ENCODE measurements at places on chromosomes 5 and 9.

GRCh38 chr5:149216496-149216895 lies 55.2 kb upstream of the AFAP1L1 start:
- DNase-seq = no peak

- DNase-seq = peak; percentile 40
These were observed 1.7 kb downstream of the TRIO start for GRCh38 chr5:14144586-14145434.

- no peak for DNase-seq
These were observed 44.3 kb downstream of the CAMK2A start for GRCh38 chr5:150245111-150245789.

DNA sequence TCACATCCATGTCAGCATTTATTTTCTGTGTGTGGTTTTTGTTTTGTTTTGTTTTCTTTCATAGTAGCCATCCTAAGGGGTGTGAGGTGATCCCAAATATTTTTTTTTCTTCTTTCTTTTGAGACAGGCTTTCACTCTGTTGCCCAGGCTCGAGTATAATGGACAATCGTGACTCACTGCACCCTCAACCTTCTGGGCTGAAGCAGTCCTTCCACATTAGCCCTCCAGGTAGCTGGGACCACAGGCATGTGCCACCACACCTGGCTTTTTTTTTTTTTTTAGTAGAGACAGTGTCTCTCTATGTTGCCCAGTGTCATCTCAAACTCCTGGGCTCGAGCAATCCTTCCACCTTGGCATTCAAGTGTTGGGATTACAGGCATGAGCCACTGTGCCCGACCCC lies 59.1 kb downstream of the CDC42SE2 start:
- no peak for DNase-seq

- no peak for DNase-seq
These were observed 249.2 kb upstream of the POU5F2 start for GRCh38 chr5:93990504-93991070.

DNA sequence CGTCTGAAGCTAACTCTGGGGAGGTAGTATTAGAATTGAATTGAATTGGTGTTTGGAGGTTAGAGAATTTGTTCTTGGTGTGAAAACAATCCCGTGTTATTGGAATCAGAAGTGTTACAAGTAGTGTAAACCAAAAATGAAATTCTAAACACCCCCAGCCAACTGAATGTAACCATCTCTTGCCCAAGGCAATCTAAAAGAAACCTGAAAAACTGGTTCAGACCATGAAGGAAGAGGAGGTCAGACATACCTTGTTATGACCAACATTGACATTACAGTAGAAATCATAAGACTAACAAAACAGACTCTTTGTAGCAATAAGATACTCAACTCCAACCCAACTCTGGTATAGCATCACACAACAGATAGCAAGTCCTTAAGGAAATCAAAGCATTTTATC lies 159.0 kb downstream of the TUSC1 start:
- DNase-seq = no peak

- DNase-seq = no peak
These were observed 24.9 kb upstream of the SLCO6A1 start for GRCh38 chr5:102523541-102524175.

DNA sequence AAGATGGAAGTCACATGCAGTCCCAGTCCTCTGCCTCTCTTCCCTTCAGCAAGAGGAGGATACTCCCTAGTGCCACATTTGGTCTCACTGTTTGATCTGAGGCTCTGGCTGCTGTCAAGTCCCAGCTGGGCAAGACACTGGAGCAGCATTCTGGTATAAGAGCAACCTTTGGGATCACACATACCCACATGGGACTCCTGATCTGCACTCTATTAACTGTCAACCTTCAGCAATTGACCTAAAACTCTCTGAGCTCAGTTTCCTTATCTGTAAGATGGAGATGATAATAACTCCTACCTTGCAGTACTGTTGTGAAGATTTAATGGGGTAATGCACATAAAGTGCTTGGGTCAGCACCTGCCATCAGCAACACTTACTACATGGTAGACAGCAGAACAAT lies 437.9 kb downstream of the PIK3R1 start:
- no peak for DNase-seq

DNA sequence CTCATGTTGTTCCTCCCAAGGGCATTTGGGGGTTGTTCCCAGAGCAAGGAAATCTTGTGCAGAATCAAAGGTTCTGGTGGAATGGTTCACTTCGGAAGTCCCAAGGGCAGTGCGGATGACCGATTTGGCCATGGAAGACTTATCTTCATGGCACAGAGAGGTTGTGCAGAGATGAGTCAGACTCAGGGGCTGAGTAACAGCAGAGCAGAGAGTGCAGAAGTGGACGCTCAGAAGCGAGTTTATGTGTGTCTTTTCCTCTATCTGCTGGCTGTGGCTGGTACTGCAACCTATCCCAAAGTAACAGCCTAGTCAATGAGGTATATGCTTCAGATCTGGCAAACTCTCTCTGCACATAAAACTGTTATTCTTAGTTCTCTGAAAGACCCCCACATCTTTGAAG lies 118.1 kb downstream of the DPYSL3 start:
- no peak for DNase-seq

DNA sequence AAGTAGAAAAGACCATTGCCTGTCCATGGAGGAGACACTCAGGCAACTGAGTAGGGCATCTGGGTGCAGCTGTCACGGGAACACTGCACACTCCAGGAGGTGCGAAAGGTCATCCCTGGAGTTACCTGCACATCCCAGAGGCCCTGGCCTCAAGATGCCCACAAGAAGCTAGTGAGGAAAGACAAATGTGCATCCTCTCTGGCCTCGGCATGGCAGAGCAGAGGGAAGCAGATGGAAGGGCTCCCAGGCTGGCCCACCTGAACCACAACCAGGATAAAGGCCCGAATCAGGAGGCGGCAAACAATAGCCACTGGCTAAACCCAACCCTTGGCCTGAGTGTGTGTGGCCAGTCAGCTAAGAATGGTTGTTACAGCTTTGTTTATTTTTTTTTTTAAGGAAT lies 231.7 kb downstream of the SYK start:
- DNase-seq = no peak

DNA sequence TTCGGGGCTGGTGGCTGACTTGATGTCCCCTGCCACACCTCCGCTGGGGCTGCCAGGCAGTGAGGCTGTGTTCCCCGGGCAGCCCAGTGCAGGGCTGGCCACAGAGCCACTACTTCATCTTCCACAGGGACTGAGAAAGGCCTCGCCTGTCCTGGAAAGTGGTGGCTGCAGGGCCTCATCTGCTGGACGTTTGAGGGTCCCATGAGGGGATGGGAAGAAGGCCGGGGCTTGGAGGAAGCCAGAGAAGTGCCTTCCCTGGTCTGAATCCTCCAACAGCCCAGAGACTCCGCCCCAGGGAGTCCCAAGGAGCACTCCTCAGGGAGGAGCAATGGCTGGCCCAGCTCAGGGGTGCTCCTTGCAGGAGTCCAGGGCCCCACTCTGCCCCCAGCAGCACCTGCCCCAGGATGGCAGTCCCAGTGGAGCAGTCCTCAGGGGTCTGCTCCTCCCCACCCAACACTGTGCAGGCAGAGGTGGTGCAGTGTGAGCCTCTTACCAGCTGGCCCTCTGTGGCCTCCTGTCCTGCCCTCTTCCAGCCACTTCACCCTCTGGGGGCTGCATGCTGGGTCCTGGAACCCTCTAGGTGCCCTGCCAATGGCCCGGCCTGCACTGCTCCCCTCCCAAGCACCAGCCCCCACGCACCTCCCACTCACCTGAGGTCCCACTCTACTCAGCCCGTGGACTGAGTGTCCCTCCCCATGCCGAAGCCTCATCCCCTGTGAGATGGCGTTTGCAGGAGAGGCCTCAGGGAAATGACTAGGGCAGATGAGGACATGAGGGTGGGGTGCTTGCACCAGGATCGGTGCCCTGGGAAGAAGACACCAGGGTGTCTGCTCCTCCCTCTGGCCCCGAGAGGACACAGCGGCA lies 47.3 kb upstream of the COL5A1 start:
- DNase-seq = no peak

DNA sequence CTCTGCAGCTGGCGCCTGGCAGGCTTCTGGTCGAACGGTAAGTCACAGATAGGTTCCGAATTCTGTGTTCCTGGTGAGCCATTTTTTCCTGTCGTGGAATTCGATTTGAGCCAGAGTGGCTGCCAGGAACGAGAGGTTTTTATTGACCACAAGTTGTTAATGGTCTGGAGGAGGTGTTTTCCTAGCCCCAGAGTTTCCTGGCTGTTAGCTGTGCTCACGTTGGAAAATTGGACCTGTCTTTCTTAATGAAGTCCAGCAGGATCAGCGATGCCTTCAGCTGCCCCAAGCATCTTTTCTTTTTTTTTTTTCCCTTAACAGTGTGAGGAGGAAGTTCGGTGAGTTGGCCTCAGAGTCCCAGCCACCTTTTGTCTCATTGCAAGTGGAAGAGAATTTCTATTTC lies 62.9 kb downstream of the COL5A1 start:
- DNase-seq = no peak

DNA sequence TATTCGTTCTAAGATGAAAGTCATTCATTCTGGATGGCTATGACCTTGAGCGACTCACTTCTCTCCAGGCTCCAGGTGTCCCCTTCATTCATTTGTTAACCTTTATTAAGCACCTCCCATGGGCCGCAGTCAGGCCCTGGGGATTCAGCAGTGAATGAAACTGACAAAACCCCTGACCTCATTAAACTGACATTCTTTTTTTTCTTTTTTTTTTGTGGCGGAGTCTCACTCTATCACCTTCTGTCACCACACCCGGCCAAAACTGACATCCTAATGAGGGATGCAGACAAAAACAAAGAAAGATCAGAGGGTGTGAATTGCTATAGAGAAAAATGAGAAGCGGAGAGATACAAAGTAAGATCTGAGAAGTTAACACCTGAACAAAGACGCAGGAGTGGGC lies 16.5 kb upstream of the ODF2 start:
- DNase-seq = no peak

- DNase-seq = no peak
These were observed 53.8 kb downstream of the CD180 start for GRCh38 chr5:67142816-67143215.

- no peak for DNase-seq
These were observed 89.2 kb upstream of the CAST start for GRCh38 chr5:96572864-96573512.

GRCh38 chr5:144028058-144028457 lies 142.4 kb downstream of the YIPF5 start:
- peak; percentile 34 for DNase-seq

GRCh38 chr5:10826971-10827370 lies 65.9 kb upstream of the DAP start:
- no peak for DNase-seq

DNA sequence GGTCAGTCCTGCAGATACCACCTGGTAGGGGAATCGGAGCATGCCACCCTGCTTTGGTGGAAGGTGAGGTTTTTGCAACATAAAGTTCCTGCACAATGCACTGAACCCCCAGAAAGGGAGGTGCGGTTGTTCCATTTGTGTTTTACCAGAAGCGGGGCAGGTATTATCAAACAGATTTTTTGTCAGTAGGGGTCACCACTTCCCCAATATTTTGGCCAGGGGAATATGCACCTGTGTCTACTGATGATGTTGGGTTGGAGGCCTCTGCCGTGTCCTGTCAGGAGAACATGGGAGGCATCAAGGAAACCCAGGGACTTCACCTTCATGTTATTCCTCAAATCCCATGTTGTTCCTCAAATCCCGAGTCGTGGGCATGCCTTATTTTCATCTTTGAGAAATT lies 438.7 kb downstream of the NTRK2 start:
- DNase-seq = no peak

DNA sequence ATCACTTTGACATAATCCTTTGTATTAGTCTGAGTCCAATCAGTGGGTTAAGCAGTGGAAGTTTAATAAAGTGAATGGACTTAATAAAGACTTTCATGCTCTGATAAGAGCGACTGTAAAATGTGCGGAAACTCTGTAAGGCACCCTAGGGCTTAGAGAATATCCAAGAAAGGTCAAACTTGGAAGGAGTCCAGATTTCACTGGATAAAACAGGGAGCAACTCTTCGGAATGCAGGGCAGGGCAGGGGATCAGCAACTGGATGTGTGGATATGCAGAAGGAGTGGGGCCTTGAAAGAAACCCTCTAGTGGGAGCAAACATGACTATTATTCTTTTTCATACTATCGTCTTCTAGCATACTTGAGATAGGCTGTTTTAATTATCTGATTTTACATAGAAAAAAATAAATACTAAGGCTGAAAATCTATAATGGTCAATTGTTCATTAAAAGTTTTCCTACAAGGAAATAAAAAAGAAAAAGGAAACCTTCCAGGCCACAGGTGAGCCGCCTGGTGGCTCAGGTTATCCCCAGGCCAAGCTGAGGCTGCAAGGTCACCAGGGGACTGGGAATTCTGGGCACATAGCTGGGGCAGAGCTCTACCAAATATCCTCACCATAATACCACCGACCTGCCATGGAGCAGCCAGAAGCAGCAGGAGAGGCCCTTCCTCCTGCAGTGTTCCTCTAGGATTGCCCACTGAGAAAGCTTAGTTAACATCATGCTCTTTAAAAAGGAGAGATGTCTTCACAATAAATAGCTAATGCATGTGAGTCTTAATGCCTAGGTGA lies 46.3 kb upstream of the CCDC112 start:
- no peak for DNase-seq

- no peak for DNase-seq
These were observed 48.4 kb downstream of the CCDC125 start for GRCh38 chr5:69284203-69284602.

DNA sequence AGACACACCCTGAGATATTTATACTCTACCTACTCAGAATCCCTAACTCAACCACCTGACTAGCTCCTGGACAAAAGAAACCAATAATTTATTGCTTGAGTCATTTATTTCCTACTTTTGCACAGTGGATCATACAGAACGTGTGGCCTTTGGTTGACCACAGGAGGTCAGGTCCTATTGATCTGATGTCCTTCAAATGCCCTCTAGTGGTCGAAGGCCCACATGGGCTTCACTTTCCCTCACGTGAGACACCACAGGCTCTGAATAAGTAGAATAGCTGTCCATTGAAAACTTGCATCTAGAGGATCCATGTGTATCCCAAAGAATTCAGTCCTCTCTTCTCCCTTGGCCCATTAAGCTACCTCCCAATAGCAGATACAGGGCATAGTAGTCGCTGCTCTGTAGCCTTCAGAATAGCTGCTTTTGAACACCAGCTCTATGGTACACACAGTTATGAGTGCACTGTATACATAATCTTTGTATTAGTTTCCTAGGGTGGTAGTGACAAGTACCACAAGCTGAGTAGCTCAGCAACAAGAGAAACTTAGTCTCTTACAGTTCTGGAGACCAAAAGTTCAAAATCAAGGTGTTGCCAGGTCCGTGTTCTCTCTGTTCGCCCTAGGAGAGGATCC lies 177.6 kb upstream of the SMARCA2 start:
- DNase-seq = peak; percentile 24

DNA sequence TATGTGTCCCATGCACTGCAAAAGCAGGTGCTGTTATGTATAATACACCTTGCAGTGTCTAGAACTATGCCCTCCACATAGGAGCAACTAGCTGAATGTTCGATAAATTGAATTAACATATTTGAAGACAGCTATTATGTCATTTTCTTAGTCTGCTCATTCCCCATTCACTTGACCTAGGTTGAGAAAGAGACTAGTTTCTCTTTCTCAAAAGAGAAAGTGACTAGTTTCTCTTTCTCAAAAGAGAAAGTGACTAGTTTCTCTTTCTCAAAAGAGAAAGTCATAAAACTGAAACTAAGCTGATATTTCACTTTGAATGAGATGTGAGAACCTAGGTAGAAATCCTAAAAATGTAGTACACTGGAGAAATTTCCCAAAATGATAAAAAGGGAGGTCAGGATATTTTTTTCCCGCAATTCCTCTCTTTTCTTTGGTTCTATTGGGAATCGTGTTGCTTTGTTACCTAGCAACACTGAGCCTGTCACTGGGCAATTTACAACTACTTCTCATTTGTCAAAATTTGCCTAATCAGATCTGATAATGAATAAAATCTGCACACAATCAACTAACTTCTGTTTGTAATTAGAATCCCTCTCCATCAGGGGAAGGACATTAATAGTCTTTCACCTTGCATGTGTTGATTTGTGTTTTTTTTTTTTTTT lies 132.0 kb upstream of the GRIA1 start:
- DNase-seq = no peak

Data from dorsolateral prefrontal cortex (tissue), 122 donors.